Naive thymus-derived CD8-positive, alpha-beta T cell (primary cell): ENCODE measurements at places on chromosomes 12 and 14.

DNA sequence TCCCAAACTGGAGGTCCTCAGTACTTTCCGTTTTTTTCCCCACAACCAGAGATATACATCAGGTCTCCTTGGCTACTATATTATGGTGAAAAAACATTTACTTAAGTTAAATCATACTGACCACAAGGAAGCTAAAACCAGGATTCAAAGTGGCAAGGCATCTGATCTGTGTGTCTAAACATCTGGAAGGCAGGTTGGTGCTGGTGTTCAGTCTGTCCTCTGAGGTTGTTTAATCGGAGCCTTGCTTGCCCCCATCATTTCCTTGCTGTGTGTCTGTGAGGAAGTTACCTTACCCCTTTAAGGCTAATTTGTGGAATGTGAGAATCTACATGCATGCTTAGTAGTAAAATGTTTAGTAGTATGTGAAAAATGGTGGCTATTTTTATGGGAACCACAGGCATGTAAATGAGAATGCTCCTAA lies 75.6 kb downstream of the GALNT4 start:
- DNase-seq, result no peak

- DNase-seq, result no peak
Measured at GRCh38 chr12:57563358-57563757, 13.5 kb downstream of the KIF5A start.

DNA sequence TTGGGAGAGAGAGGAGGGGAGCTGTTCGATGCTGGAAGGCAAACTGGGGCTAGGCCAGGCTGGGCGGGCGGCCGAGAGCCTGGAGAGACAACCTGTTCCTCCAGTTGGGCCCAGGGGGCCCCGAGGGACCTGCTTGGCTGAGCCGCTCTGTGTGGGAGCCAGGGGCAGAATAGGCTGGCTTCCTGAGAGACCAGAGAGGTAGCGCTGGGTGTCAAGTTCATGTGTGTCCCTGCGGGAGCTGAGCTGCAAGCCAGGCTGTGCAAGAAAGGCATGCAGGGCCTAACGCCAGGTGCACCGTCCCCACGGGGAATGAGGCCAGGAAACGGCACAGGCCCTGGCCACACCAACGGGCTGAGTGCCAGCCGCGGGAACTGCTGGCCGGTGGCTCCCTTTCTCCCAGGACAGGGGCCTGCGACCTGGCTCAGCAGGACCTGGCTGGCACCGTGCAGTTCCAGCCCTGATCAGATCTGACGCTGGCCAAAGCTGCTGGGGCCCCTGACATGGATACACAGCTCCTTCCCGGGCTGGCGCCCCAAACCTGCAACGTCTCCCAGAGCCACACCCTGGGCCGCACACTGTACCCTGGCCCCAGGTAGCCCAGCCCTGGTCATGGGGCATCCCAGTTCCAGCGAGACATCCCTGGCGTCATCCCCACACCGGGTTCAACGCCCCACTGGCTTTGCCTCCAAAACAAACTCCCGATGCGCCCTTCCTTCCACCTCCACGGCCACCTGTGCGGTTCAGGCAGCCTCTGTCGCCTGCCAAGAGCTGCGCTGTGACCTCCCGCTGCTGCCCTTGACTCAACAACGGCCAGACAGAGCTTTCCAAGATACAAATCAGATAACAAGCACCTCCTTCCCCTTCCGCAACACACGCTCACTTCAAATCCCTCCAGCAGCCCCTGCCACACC lies 65.0 kb downstream of the RFLNA start:
- DNase-seq, result no peak

GRCh38 chr12:110090266-110091135 lies 33.7 kb upstream of the IFT81 start:
- DNase-seq, result no peak

GRCh38 chr14:58701156-58701555 lies 63.4 kb downstream of the DACT1 start:
- DNase-seq, result no peak

DNA sequence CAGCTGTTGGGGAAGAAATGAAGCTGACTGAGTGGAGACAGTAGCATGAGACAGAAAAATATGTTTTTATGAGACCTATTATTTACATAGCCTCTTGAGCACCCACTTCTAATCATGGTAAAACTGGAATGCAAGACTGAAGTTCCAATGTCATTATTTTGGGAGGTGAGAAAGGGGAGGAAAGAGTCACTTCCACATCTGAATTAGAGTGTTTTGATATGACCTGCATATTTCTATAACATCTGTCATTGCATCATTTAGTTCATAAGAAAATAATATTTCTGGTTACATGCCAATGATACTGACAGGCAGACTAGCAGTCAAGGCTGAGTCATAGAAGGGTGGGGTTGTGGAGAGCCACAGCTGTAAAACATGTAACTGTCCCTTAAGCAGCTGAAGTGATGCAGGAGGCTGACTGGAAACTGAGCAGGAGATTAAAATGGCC lies 26.7 kb downstream of the NTN4 start:
- DNase-seq, result no peak

DNA sequence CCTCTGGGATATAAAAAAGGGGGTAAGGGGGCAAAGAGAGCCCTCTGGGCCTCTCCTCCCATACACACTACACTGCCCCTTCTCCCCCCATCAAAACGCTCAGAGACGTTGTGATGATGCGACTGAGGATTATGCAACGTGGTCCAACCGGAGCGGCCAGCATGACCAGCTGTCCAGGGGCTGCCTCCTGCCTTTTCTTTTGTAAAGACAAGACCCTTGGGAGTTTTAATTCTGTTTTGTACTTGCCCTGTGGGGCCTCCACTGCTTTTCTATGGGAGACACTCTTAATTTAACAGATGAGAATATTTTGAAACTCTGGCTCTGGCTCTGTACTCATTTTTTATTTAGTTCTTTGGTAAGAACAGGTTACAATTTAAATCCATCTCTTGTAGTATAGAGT lies 7.2 kb downstream of the MBD6 start:
- no peak for DNase-seq

- no peak for DNase-seq
Measured at GRCh38 chr14:29217813-29218450, 451.3 kb downstream of the FOXG1 start.

DNA sequence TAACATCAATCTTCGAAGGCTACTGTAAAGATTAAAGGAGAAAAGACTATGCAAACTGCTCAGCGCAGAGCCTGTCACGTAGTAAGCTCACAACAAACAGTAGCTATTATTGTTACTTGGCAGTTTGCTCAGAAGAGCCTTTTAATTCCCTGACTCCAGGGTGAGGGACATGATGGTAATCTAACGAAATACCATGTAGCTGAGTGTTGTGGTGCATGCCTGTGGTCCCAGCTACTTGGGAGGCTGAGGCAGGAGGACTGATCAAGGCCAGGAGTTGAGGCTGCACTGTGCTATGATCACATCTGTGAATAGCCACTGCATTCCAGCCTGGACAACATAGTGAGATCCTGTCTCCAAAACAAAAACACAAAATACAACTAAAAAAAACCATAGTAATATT lies 22.8 kb downstream of the HEBP1 start:
- DNase-seq, result no peak

- DNase-seq, result no peak
Measured at GRCh38 chr12:53127169-53127568, 23.9 kb downstream of the SOAT2 start.

DNA sequence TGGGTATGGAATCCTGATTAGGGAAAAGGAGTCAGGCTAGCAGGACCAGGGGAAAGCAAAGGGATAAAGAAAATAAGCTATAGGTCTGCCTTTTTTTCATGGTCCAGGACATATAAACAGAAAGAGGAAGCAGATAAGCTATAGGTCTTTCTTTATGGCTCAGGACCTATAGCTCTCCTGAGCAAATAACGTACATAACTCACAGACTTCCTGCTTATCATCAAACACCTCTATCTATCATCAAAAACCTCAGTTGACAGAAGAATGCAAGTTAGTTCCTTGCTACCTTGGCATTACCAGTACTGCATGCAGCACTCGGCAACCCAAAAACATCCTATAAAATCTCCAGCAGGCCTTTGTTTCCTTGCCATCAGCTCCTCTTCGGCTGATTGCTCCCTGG lies 238.7 kb upstream of the OR4E1 start:
- DNase-seq, result no peak

GRCh38 chr12:89706551-89706950 lies 2.1 kb downstream of the ATP2B1 start:
- no peak for DNase-seq

DNA sequence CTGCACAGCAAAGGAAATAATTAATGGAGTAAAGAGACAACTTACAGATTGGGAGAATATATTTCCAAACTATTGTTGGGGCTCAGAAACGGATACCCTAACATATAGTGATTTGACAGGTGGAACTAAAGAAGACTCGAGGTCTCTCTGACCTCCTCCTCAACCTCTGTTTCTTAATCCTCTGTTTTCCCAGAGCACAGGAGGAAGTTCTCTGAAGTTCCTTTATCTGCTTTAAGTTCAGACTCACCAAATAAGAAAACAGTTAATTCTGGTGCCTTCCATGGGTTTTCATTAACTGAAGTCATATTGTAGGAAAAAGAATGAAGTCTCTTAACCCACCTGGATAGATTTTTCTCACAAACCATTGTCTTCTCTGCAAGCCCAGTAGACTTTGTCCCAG lies 29.2 kb downstream of the CLEC2D start:
- no peak for DNase-seq

- no peak for DNase-seq
Measured at GRCh38 chr14:104200106-104200505, 61.7 kb downstream of the KIF26A start.

DNA sequence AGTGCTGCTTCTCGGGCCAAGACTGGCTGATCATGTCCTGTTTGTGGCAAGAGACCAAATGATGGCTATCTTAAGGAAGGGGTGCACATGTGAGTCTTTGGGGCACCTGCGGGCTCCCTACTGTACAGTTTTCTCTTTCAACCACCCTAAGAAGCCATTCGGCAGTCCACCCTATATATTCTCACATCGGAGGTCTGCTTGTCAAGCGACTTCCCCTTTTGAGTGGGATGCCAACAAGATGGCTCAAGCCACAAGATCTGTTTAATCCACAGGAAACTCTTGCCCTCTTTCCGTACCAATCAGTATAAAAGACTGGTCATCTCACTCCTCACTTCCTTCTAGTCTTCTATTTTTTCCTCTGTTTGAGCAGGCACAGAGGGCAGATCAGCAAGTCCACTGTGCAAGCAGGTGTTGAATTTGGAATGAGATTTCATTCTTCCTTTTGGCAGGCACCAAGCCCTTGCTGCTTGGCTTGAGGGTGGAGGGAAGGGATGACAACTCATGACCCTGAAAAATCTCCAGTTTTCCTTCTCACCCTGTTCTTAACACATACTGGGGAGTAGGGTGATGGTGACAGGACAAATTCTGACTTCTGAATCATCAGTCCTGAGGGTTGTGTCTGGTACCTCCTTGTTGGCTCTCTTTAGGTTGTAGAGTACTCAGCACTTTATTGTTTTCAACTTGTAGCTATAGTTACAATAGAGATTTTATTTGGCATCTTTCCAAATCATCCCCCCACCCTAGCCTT lies 17.6 kb downstream of the LACRT start:
- DNase-seq, result no peak

DNA sequence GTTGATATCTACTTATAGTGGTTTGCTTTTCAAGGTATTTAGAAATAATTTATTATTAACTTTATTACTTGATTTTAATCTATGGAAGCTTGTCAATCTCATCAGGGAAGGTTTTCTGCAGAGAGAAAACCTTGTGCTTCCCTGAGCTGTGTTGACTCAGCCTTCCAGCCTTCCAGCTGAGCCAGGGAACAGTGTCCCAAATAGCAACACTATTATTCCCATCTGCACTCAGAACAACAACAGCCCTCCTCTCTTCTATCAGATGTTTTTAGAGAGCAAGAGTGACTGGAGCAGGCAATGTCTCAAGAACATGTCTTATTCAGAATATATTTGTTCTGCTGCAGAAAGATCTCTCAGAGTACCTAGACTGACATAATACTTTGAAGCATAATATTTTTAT lies 389.9 kb upstream of the GARIN6 start:
- no peak for DNase-seq

DNA sequence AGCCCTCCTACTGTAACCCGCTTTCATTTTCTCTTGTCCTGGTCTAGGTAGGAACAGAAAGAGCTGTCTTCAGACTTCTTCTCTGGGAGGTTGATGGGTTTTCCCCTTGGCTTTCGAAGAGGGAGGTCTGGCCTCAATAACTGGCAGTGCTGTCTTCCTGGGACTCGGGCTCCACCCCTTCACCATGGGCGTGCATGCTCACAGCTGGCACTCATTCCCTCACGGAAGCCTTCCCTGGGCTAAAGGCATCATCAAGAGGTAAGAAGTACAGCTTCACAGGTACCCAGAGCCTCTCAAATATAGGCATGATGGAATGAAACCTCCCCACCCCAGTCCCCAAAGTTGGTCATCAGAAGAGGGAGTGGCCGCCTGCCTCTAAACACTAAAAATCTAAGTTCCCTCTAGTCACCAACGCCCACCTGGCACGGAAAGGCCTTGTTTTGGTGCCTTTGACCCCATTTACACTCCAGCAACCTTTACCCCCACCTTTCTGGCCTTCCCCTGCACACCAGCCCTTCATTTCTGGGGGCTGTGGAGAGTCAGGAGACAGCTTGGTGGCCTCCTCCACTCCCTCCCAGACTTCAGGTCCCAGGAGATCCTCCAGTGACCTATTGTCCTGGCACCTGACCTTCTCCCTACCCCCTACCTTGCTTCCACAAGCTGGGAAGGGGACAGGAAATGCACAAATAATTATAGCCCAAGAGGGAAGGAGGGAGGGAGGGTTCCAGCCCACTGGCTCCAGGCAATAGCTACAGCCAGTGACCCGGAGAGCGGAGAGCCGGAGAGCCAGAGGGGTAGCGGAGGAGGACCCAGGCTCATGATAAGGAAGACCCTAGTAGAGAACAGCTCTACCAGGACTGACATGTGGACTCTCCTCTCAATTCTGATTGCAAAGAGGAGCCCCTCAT lies 2.8 kb downstream of the RAPGEF3 start:
- no peak for DNase-seq

DNA sequence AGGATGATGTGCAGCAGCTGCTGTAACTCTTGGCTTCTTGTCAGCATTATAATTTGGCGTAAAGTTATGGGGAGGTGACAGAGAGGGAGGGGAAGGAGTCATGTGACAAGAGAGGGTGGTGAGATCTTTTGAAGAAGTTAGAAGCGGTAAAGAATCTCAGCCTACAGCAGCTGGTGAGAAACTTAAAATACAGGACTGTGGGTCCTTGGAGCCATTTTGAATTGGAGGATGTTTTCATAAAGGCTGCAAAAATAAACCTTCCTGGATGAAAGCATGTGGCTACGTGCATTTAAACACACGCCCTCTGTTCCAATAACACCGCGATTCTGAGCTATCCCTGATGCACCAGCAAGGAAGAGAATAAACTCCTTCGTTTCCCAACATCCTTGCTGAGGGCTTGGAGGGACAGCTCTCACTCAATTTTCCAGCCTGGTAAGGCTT lies 133.7 kb downstream of the TMEM30B start:
- DNase-seq, result no peak
